Right ventricle myocardium superior (tissue), 1 donor: ENCODE measurements at places on chromosomes 6 and 20. TPM values are rescaled to one million over a fixed set of nuclear protein-coding genes. Genes with fewer than 3 reads are reported as not detected.

Gene FNDC11
- total RNA-seq = 0.11 TPM

Gene PROKR2
- not detected for total RNA-seq

DNA sequence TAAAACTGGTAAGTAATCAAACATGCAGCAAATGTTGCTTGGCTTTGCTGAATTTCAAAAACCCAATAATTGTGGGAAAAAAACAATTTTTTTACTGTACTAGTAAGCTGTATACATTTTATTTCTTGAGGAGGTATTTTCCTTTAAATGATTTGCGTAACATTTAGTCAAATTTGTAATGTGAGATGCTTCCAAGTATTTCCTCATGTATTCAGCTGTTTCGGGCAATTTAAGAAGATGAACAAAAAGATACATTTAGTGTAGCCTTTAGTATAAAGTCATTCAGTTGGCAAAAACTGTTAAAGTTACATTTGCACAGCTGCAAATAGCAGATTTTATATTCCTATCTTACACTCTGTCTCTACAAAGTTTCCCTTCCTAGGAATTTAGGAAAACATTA, 186.1 kb upstream of the SCGN start:
- DNase-seq = no peak

GRCh38 chr6:17268114-17268513, 13.0 kb upstream of the RBM24 start:
- DNase-seq = no peak

DNA sequence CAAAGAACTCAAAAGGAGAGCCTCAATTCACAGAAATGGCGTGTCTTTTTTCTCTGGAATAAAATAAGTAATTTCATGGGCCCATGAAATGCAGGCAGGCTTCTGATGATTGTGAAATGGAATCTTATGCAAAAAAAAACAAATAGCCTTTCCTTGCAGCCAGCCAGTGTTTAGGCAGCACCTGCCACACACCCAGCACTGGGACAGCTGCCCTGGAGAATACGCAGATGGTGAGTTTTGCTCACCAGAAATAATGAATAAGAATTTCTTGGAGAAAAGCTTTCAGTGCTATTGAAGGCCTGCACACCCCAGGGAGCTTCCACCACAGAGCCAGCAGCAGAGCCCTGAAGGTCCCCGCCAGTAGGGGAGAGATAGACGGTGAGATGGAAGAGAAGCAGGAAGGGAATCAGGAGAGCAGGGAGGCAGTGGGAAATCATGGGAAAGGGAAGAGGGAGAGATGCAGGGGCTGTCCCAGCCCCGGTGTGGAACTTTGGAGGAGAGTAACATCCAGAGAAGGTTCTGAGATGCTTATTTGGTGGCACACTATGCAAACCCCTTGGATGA, 54.9 kb downstream of the PXDC1 start:
- DNase-seq = no peak

DNA sequence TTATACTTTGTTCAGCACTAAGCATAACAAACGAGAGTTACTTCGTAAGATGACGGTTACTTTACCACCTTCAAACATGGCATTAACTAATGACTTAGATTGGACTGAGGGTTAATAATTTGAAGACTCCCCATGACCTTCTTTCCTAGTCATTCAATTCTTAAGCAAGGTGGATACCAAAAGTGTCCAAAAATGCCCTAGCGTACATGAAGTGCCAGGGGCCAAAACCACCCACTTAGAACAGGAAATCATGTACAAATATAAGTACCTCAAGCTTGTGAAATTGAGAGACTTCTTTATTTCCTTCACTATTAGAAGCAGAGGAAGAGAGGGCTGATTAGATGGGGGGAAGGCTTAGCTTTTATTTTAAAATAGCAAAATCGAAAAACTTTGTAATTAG, 166.4 kb downstream of the ATXN1 start:
- no peak for DNase-seq

DNA sequence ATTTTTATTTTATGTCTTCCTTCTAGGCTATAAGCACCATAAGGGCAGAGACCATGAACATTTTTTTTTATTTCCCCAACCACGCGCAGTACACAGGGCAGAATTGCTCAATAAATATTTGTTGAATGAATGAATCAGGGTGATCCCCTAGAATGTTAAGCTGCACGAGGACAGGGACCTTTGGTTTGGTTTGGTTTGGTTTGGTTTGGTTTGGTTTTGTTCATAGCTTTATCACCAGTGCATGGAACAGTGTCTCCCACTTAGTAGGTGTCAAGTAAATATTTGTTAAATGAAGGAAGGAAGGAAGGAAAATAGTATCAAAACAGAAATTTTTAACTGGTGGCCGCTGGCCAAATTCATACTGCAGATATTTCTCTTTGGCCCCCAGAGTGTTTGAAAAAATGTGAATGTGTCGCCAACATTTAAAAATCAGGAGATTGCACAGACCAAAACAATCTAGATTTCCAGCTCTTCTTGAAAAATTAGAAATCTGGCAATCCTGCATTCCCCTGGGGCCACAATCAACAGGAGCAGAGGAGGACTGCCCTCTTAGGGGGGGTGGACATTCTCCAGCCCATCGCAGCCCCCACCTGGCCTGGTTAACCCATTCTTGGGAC, 205.3 kb downstream of the EYA2 start:
- DNase-seq = no peak

DNA sequence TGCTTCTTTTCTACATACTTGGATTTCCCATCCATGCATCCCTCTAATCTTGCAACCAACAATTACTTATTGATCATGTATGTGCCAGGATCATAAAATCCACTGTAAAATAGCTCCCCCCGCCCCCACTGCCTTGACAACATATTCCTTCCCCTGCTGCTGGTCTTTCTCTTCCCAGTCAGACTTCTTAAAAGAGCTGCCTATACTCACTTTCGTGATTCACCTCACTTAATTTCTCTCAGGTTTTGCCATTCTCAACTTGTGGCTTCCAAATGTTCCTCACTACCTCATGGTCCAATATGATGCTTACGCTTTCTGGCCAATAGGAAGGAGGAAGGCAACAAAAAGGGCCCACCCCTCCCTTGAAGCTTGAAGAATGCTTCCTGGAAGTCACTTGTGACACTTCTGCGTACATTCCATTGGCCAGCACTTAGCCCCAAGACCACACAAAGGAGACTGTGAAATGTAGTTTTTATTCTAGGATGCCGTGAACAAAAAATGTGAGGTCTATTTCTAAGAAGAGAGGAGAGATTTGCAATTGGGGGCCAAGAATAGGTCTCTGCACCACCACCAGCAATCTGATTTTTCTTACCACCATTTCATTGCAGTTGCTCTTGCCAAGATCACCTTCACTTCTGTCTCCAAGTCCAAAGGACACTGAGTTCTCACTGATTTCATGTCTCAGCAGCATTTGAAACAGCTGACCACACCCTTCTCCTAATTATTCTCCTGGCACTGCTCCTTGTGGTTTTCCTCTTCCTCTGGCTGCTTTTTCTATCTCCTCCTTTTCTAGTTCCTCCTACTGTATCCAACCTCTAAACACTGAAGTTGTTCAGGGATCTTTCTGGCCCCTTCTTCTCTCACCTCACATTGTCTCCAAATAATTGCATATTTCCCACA, 30.8 kb downstream of the CD164 start:
- DNase-seq = no peak

GRCh38 chr20:62439218-62439617, 11.9 kb upstream of the RBBP8NL start:
- DNase-seq = no peak

GRCh38 chr6:33622456-33623431, 1.6 kb downstream of the ITPR3 start:
- no peak for DNase-seq

- DNase-seq = no peak
These were observed 153.4 kb upstream of the HEY2 start for GRCh38 chr6:125596020-125596419.

DNA sequence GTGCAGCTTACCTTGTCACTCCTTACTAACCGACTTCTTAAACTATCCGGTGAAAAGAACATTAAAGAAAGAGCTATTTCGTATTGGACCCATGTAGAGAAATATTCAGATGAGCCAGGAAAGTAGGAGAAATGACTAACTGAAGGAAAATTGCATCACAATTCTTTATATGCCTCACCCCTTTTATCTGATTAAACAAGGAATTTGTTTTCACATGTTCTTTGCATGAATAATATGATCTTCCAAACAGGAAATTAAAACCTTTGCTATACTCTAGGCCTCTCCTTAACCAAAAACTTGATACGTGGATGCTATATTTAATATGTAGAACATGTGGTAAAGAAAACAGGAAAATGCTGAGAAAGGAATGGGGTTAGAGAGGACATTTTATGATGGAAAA, 41.9 kb upstream of the LRRC1 start:
- DNase-seq = no peak

DNA sequence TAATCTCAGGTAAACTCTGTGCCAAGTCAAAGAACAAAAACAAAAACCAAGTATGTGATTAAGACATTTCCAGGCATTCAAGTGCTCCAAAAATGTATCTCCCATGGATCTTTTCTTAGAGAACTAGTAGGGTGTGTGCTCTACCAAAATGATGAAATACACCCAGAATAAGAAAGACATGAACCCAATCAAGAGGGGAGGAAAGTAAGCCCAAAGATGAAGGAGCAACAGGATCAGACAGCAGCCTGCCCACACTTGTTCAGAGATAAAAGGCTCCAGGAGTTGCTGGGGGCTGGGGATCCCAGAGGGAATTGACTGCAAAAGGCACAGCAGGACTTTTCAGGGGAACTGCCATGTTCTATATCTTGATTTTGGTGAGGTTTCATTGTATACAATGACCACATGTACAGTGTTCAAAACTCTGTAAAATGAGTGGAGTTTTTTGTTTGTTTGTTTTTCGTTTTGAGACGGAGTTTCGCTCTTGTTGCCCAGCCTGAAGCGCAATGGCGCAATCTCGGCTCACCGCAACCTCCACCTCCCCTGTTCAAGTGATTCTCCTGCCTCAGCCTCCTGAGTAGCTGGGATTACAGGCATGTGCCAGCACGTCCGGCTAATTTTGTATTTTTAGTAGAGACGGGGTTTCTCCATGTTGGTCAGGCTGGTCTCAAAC, 24.4 kb downstream of the GCM1 start:
- DNase-seq = no peak

GRCh38 chr20:24304291-24304690, 165.1 kb upstream of the SYNDIG1 start:
- no peak for DNase-seq

- DNase-seq = no peak
These were observed 4.2 kb downstream of the HLA-G start for GRCh38 chr6:29831776-29832175.

Gene AIF1
- 17.7 TPM for total RNA-seq
